ENCODE measurements at places on chromosomes 6 and 20.

GRCh38 chr20:16666272-16666671 lies 63.6 kb upstream of the SNRPB2 start:
- DNase-seq = no peak

- no peak for DNase-seq
Measured at GRCh38 chr20:19473216-19473921, 260.9 kb downstream of the SLC24A3 start.

GRCh38 chr6:19303383-19303782 lies 533.8 kb upstream of the ID4 start:
- DNase-seq = no peak

DNA sequence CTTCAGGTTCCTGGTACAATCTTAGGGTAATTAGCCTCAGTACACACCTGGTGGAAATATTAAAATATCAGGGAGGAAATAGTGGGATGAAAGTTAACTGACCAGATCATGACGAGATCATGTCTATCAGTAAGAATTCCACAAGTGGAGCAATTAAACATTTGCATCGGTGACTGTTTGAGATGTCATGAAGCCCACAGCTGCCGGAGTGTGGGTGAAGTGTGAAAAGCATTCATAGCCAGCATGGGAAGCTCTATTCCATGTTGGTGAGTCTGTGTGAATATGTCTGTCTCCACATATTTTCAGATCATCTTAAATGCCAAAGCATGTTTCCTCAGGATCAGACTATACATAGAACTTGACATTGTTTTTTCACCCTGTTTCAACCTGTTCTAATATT lies 142.8 kb downstream of the IPCEF1 start:
- DNase-seq = no peak

DNA sequence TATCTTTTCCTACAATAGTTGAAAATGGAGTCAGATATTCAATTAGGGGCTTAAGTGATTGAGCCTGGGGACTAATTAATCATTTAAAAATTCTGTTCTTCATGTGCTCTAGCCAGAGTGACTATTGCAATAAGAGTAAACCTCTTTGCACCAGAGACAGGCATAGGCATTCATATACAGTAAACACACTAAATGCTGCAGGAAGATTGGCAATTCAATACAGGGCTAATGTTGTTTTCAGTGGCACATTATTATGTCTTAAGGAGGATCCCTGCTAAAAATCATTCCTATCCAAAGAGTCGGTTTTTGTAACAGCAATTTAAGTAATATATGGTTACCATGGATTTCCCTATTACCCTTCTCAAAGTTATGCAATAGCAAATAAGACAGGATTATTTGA lies 1.2 kb downstream of the PDE7B start:
- no peak for DNase-seq

DNA sequence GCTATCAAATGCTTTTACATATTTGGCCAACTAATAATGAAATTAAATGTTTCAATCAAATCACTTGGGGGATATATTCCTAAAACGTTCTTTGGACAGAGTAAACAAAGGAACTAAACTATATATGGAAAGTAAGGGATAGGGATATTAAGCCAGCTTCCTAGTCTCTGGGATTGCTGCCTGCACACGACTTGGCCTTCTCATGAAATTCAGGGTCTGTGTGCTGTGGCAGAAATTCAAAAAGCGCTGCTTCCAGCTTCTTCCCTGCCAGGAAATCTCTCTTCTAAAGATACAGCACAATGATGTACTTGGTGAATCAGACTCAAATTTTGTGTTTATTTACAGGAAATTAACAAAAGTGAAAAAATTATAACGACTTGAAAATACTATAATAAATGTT lies 206.3 kb upstream of the RAB32 start:
- no peak for DNase-seq

DNA sequence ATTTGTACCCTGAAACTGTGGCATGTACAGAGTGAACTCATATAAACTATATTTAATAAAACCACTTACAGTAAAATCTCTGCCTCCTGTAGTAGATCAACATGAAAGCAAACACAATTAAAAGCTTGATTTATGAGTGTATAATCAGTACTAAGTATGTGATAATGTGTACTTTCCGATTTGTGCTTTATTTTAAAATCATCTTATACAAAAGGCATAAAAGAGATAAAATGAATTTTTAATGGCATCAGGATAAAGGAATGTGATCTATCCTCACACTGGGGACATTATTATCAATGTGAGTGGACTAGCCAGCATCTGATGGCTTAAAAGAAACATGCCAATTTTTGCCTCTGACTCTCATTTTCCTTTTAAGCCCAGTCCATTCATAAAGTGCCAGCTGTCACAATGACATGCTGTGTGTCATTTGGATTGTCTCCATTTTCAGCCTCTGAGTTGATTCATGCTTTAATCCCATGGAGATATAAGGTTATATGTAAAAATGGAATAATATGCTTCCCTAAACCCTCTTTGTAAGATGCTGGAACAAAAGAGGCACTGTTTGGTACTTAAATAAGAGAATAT lies 831.6 kb upstream of the EYS start:
- no peak for DNase-seq

DNA sequence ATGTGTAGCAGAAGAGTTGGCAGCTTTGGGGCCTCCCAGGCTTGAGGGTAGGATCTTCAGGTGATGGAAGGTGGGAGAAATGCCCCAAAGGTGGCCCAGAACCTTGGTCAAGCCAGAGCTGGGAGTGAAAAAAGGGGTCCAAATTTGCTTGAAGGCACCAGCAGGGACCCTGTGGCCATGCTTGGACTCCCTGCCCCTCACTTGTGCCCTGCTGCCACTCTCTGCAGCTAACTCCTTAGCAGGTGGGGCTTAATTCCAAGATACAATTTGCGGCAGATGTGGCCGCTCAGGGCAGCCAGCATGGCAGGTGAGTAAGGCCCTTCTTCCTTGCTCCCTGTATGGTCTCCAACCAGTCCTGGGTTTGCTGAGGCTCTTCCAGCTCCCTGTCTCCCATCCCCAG lies 285.0 kb upstream of the RNF24 start:
- DNase-seq = no peak

GRCh38 chr6:13273931-13274706 lies 54.2 kb downstream of the TBC1D7 start:
- DNase-seq = no peak
